ENCODE measurements at places on chromosomes 12 and 14. TPM values are rescaled to one million over a fixed set of nuclear protein-coding genes. Genes with fewer than 3 reads are reported as not detected.

Gene KRT82
- total RNA-seq = not detected

Gene NGB
- total RNA-seq = not detected

- H3K27ac ChIP-seq = no peak overlapping the region
- no peaks in the 10 kb centered on the region for H3K36me3 ChIP-seq
- no peak overlapping the region for H3K4me3 ChIP-seq
Observed at GRCh38 chr14:79467835-79468234, 743.5 kb downstream of the DIO2 start.

GRCh38 chr12:44367916-44368315, 508.2 kb downstream of the NELL2 start:
- H3K27ac ChIP-seq = no peak overlapping the region
- no peaks in the 10 kb centered on the region for H3K4me1 ChIP-seq
- no peak overlapping the region for H3K4me3 ChIP-seq
- DNase-seq = no peak

DNA sequence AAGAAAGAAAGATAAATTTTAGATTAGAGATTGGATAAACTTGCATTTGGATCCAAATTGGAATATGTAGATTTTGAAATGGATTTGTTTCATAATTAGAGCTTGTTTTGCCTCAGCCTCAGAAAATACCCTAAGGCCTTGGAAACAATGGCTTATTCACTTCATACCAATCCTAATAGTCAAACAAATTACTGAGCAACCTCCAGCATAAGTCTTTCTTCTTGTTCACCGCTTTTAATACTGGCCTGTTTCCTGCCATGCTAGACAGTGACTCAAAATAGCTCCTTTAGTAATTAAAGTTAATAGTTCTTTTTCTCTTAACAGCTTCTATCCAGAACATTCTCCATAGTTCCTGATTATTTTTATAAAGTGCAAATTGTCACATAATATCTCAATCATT, 110.9 kb upstream of the DNM1L start:
- H3K4me1 ChIP-seq = peaks cover 15% of the 10 kb centered on the region
- H3K4me3 ChIP-seq = no peak overlapping the region
- H3K27me3 ChIP-seq = no peaks in the 10 kb centered on the region
- H3K27ac ChIP-seq = no peak overlapping the region

Gene SMIM41
- 0.31 TPM for total RNA-seq

- no peaks in the 10 kb centered on the region for H3K27me3 ChIP-seq
- no peak overlapping the region for H3K4me3 ChIP-seq
- H3K36me3 ChIP-seq = no peaks in the 10 kb centered on the region
- no peak overlapping the region for H3K27ac ChIP-seq
- H3K4me1 ChIP-seq = no peaks in the 10 kb centered on the region
- no peak for DNase-seq
Observed at GRCh38 chr12:89427508-89428156, 75.3 kb upstream of the DUSP6 start.

DNA sequence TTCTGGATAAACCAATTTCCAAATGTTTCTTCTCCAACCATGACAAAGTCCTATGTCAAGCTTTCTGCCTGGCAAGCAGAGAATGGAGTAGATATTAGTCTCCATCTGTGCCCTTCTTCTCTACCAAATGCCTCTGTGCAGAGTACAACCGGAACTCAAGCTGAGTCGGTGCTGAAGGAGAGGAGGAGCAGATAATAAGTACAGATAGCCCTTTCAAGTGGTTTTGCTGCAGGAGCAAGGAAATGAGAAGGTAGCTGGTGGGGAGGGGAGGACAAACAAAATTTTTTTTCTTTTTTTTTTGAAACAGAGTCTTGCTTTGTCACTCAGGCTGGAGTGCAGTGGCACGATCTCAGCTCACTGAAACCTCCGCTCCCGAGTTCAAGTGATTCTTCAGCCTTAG, 14.2 kb upstream of the HELB start:
- no peaks in the 10 kb centered on the region for H3K36me3 ChIP-seq
- no peak for DNase-seq
- H3K27ac ChIP-seq = no peak overlapping the region

DNA sequence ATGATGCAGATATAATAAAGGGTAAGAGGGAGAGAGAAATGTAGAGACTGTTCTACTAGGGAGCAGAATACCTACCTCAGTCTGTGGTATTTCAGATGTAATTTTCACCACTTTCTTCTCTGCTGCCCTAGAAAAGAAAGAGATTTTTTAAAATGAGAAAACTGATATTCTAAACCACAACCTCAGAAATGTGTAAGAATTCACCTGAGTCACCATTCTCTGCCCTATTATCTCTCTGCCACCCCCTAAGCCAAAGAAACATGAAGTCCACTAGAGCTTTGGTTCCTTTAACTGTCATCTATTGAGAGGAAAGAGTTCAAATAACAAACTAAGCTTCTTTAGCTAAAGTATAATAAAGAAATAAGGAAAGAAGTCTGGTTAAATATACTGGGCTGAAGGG, 21.6 kb downstream of the SARNP start:
- H3K27me3 ChIP-seq = no peaks in the 10 kb centered on the region
- no peak for DNase-seq
- peaks cover 13% of the 10 kb centered on the region for H3K36me3 ChIP-seq
- no peaks in the 10 kb centered on the region for H3K4me1 ChIP-seq

Gene CRACR2A
- 6.1 TPM for total RNA-seq

DNA sequence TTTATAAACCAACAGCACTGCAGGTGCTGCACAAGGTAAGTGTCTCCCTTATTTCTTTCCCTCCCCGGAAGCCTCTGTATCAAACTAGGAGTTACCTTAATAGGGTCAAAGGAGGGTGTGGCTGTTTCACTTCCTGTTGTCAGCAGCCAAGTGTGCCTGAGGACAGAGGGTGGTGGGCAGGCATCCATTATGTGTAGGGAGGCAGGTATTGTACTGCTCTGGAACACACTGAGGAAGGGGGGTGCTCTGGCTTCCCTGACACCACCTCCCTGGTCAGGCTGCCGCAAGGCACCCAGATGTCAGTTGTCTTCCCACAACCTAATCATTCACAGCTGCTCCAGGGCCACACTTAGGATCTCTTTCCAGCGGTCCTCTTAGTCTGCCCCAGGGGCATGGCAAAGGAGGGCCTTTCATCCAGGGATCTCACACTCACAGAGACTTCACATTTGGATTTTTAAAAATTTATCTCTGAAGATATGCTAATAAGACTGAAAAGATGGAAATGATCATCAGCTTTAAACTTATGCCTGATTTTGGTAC, 132.0 kb upstream of the ARHGAP5 start:
- H3K36me3 ChIP-seq = no peaks in the 10 kb centered on the region
- no peaks in the 10 kb centered on the region for H3K27me3 ChIP-seq
- no peaks in the 10 kb centered on the region for H3K4me1 ChIP-seq
- no peak overlapping the region for H3K27ac ChIP-seq

Gene PRH2
- not detected for total RNA-seq

Gene C14orf132
- 17.5 TPM for total RNA-seq

DNA sequence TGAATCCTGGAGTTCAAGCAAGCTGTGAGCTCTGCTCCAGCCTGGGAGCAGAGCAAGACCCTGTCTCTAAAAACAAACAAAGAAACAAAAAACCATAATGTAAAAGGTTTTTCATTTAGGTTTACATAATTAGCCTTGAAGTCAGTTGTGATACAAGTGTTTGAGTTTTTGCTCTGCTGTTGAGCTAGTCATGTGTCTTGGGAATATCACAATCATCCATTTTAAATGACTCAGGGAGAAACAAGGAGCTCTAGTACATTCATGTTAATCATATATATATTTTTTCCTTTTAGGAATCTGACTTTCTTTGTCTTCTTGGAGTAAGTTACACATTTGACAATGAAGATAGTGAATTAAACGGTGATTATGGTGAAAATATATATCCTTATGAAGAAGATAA, 12.9 kb downstream of the MIA2 start:
- no peaks in the 10 kb centered on the region for H3K36me3 ChIP-seq
- no peaks in the 10 kb centered on the region for H3K27me3 ChIP-seq
- no peaks in the 10 kb centered on the region for H3K4me1 ChIP-seq
- no peak overlapping the region for H3K27ac ChIP-seq

Measured in kidney (tissue), 22 donors.